NCI-H460 (cell line): ENCODE measurements at places on chromosomes 2 and 18.
A peak's percentile ranks its signal among the peaks of the same experiment; 100 is the strongest.

DNA sequence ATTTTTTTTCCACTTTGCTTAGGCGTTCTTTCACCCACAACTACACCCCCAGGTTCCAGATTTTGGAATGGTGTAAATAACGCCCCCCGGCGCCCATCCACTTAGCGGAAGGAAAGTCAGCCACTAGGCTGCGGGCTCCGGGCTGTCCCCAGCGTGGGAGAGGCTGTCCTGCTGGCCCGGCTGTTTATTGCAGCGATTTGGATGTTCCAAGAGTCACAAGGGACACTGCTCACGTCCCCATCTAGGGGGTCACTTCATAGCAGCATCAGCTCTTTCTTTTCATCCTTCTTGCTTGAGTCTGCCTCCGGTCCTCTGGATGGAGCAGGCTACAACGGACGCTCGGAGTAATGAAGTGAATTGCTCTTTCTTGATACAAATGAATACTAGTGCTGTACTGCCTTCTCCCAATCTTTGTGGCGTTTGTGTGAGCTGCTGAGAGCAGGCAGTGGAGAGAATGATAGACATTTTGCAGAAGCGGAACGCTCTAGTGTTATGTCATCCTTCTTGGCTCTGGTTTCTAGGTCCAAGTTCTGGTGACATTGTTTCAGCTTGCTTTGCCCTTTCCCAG, 50.7 kb upstream of the PAIP2B start:
- DNase-seq = peak; percentile 37

GRCh38 chr2:109243526-109244303, 114.7 kb downstream of the SH3RF3 start:
- DNase-seq = no peak

DNA sequence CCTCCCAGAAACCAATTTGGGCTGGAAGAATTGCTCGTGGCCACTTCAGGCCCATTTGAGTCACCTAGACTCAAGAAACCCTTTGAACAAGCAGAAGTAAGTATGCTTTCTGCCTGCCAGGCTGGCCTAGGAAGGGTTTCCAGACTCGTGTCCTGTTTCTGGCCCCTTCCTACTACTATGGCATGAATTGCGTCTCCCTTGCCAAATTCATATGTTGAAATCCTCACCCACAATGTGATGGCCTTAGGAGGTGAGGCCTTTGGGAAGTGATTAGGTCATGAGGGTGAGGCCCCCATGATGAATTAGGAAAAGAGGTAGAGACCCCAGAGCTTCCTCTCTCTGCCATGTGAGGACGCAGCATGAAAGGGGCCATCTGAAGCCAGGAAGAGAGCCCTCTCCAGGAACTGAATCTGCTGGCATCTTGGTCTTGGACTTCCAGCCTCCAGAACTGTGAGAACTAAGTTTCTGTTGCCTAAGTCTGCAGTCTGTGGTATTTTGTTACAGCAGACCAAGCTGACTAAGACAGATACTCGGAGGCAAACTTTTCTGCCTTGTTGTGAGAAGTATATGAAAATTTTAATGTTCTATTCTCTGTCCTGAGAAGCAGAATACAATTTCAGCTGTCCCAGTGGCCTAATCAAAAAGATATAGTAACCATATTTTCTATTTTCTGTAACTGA, 13.1 kb downstream of the GPR45 start:
- DNase-seq = no peak

- DNase-seq = no peak
These were observed 37.8 kb downstream of the CAPN13 start for GRCh38 chr2:30769481-30769780.

- no peak for DNase-seq
These were observed 86.5 kb downstream of the ACTR3 start for GRCh38 chr2:113976277-113976928.

DNA sequence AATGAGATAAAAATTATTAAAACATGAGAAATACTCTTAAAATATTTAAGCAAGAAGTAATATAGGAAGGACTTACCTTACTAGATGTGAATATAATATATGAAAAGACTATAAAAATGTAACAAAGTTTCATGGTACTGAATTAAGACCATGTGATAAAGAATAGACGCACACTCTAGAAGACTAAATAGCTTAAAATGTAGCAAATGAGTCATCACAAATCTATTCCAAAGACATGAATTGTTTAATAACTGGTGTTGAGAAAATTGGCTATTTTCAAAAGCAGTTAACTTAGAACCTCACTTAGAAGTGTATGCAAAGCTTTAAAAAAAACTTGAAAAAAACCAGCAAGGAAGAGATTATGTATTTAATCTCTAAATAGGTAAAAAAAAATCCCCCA, 64.1 kb downstream of the POLE4 start:
- no peak for DNase-seq

- DNase-seq = no peak
These were observed 46.2 kb upstream of the ITGAV start for GRCh38 chr2:186543561-186544131.

DNA sequence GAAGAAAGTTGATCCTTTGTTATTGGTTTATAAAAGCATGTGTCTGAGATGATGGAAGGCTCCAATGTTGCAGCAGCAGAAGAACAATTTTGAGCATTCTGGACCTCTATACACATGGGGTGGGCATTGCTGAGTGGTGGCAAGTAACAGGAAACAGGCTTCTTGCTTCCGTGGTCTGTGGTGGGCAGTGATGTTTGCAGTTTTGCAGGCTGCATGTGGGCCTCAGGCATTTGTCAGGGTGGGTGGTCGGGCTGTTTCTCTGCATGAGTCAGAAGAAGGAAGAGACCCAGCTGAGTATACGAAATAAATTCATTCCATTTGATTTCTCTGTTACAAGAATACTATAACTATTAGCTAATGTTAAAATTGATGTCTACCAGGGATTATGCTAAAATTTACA, 239.5 kb upstream of the COL3A1 start:
- DNase-seq = no peak

DNA sequence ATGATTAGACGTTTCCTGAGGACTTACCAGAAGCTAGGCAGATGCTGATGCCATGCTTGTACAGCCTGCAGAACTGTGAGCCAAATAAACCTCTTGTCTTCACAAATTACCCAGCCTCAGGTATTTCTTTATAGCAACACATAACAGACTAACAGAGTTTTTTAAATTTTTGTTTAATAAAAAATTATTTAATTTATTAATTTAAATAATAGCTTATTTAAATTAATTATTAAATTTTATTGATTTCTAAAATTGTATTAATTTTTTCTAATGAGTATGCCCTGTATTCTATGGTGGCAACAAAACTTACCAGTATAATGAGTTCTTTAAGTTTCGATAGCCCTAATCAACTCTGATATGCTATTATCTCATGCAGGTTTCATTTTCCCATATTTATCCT, 259.8 kb downstream of the IKZF2 start:
- no peak for DNase-seq

- DNase-seq = no peak
These were observed 8.4 kb upstream of the ARID5A start for GRCh38 chr2:96528006-96528699.

- DNase-seq = no peak
These were observed 150.0 kb downstream of the IKZF2 start for GRCh38 chr2:213001297-213001910.

- no peak for DNase-seq
These were observed 131.2 kb upstream of the SOX11 start for GRCh38 chr2:5561006-5561405.

GRCh38 chr18:77601567-77601966, 351.9 kb downstream of the GALR1 start:
- DNase-seq = no peak

GRCh38 chr2:33134086-33134771, 187.5 kb downstream of the LTBP1 start:
- DNase-seq = no peak
